ENCODE measurements at places on chromosomes 4 and X.

DNA sequence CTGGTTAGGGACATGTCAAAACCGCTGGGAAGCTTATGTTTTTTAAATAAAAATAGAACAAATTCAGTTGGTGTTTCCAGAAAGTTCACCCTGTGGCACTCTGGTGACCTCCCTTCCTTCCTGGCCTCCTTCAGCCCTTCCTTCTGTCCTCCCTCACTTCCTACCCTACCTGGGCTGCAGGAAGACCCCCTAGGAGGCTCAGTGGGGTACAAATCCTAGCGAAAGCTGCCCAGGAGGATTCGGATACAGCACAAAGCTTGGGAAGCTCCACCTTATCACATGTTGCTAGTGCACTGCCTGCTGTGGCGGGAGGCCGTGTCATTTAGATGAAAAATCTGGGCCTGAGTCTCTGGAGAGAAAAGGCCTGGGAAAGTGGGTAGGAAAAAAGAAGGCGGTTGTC is 60.5 kb downstream of the FHDC1 start:
- no peak for DNase-seq

GRCh38 chr4:111992351-111993168 is 152.7 kb upstream of the FAM241A start:
- DNase-seq = no peak

GRCh38 chr4:104064646-104065577 is 345.1 kb upstream of the TACR3 start:
- no peak for DNase-seq

DNA sequence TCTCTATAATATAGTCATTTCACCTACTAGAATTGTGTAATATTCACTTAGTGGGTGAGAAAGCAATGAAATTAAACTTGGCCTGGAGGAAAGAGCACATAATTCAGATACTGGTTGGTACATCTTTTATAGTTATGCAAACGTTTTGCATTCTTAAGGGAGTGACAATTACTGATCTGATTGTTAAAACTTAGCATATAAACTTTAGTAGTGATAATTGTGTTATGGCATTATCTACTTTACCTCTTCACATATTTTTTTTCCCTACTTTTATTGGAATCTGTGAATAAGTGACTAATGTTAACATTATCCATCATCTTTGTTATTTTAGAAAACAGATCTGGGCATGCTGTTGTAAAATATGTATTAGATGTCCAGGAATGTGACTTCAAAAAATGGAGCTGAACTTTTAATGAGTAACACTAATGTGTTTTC is 217.4 kb upstream of the GIMD1 start:
- no peak for DNase-seq

DNA sequence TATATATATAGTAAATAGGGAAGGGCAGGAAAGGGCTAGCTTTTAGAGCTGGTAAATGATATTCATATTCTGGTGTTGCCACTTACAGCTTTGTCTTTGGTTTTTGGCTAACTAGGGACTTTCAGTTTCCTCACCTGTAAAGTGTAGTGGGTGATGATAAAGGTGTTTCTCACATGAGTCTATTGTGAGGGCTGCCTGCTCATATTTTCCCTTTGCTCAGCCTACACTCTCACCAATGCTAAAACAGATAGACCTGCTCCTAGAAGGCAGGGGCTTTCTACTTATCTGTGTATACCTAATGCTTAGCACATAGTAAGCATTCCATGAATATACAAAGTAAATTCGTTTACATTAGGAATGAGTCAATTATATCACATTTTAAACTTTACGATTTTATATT is 137.2 kb upstream of the HS3ST1 start:
- no peak for DNase-seq

DNA sequence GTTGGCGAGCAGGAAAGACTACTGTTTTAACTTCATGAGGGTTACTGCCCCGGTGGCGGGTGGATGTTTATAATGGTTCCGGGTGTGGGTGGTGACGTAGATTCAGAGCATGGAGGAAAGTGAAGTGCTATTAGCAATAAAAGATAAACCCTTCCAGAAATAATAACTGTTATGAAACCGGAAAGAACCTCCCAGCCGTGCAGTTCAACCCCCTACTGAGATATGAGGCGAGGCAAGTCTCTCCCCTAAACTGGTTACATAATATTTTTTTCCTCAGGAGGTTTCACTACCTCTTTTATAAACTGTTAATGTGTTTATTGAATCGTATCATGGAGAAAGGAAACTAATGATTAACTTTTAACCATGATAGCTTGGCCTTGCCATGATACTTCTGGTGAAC is 33.9 kb upstream of the STIM2 start:
- DNase-seq = no peak

DNA sequence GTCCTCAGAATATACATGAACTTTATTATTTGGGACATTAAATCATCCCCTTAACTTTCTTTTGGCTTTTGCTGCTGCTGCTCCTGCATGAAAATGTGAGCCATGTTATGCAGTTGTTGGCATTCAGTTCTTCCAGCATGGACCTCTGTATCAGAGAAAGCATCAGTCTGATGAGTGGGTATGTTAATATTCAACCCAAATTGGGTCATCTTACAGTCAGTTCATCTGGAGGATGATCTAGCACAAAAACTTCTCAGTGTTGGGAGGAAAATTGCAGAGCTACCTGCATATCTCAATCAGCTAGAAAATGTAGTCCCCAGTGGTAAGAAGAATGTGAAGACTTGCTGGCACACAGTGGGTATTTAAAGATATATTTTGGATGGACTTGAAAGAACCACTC is 96.7 kb downstream of the IL1RAPL2 start:
- no peak for DNase-seq

GRCh38 chr4:145406970-145407369 is 74.7 kb upstream of the SMAD1 start:
- no peak for DNase-seq

- DNase-seq = no peak
Observed at GRCh38 chrX:41192880-41193279, 107.6 kb downstream of the USP9X start.

DNA sequence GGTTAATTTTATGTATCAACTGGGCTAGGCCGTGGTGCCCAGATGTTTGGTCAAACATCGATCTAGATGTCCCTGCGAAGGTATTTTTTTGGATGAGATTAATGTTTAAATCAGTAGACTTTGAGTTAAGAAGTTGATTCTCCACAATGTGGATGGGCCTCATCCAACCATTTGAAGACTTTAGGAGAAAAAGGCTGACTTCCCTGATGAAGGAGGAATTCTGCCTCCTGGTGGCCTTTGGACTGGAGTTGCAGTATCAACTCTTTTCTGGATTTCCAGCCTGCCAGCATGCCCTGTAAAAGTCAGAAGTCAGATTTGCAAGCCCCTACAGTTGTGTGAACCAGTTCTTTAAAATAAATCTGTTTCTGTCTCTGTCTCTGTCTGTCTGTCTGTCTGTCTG is 91.4 kb downstream of the STK32B start:
- no peak for DNase-seq

- no peak for DNase-seq
Observed at GRCh38 chr4:71269233-71269632, 69.6 kb upstream of the SLC4A4 start.

- no peak for DNase-seq
Observed at GRCh38 chr4:78379991-78380729, 171.4 kb upstream of the ANXA3 start.

DNA sequence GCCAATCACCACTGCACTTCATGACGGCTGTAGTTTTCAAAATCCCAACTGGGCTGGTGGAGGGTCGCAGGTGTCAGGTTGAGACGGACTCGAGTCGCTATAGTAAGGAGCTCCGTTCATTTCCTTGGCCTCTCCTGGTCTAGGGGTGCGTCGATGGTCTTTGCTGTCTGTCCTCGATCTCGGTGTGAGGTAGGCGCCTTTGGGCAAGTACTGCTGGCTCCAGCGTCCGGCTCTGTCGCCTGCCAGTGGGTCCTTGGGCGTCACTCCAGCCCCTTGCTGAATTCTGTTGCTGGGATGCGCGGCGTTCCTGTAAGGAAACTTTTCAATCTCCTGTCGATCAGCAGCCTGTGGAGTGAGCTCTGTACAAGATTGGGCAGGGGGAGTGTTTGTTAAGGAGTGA is 76.7 kb downstream of the CCNB3 start:
- DNase-seq = no peak

GRCh38 chr4:184282895-184283654 is 65.4 kb upstream of the ENPP6 start:
- DNase-seq = no peak

DNA sequence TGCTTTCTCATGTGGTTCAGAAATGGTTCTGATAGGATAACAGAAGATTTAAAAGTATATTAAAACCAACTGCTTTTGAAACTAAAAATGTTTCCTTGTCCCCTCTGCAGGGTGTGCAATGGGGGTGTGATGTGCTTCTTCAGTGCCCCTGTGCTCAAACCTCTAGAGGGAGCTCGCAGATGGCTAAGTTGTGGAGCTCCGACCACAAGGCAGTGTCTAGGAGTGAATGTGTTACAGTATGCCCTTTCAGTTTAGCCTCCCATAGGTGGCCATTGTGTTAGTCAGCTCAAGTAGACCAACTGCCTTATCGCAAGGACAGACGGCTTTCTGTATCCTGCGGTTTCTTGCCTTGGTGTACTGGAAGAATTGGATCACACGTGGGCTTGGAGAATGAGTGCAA is 130.5 kb downstream of the TENT5D start:
- no peak for DNase-seq
